H1 (cell line): ENCODE measurements at places on chromosomes 3 and 15.

DNA sequence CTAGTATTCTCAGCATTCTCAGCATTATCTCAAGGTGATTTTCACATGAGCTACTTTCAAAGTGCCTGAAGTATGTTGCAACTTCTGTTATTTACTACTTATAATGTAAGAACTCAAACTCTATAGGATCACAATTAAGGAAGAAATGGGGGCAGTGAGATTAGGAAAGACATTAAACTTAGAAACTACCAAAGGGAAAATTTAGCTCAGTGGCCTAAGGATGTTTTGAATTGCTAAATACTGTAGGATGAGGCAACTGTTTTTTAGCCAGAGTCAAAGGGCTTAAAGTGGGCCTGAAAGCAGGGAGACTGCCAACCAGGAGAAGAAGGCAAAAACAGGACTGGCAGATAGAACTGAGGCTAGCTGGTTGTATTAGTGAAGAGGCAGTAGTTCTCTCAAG lies 55.5 kb upstream of the MBNL1 start:
- DNase-seq = no peak

DNA sequence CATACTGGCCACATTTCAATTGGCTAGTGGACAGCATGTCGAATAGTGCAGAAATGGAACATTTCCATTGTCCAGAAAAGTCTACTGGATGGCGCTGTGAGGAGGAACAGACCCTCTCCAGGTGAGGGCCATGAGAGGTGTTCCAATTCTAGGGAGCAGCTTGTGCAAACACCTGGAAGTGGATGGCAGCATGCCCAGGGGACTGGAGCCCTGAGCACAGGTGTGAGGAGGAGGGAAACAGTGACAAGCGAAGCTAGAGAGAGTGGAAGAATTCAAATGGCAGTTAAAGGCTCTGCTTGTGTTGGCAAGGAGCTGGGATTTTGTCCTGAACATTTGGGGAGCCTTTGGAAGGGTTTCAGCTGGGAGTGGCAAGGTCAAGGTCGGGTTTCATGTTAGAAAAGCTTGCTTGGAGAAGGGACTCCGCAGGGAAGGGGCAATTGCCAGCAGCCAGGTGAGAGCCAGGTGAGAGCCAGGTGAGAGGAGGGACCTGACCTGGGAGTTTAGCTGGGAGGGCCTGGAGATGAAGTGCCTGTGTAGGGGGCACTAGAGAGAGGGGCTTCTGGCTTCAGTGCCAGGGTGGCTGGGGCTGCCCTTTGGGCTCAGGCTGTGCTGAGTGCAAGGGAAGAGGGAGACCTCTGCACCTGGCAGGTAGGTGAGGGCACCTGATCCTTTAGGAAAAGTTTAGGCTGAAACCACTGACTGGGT lies 93.8 kb downstream of the LINGO1 start:
- no peak for DNase-seq

- DNase-seq = no peak
Measured at GRCh38 chr15:70286113-70286806, 188.5 kb upstream of the TLE3 start.

GRCh38 chr15:78800189-78800588 lies 11.1 kb downstream of the ADAMTS7 start:
- DNase-seq = no peak

DNA sequence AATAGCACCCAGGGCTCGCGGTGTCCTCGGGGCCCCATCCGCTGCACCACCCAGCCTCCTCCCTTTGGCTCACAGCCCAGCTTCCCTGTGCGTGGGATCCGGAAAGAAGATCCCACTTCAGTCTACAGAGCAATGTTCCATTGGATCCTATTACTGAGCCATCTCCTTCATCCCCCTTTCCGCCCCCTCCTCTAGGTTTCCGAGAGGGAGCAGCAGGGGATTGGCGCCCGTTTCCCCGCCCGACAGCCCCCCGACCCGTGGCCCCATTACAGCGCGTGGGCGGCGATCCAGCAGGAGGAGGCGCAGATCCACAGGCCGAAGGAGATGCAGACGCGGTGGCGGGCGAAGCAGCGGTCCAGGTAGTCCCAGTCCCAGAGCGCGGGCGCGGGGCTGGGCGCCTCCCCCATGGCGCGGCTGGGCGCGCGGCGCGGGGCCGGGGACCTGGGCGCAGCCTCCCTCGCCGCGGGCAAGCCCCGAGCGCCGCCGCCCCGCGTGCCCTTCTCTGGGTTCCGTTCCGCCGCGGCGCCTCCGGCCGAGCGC lies 340 bp downstream of the TMEM44 start:
- DNase-seq = no peak

- DNase-seq = no peak
Measured at GRCh38 chr3:78506581-78507195, 1261.1 kb downstream of the ROBO1 start.

DNA sequence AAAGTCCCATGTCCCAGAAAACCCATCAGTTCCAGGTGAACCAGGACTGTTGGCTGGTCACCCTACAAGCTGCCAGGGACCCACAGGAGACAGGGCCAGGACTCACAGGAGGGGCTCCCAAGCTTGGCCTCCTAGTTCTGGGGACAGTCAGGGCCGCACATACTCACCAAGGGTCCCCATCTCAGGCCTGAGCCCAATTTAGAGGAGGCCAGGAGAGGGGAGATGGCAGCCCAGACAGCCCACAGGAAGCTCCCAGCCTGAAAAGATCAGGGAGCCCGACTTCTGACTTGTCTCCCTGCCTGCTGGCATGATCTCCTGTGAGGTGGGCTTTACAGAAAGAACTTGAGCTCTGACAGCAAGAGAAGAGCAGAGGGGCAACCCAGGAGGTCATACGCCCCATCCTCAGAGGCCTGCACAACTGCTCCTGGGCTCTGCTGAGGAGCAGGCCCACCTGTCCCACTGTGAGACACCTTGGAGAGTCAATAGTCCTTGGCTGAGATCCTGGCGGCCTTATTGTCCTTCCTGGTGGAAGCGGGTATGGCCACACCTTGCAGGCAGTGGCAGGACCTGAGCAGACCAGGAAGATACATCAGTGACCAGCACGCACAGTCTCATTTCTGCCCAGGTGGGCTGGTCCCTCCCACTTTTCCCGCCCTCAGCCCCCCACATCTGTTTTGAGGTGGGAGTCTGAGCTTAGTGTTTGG lies 2.5 kb upstream of the ISLR start:
- DNase-seq = no peak

- no peak for DNase-seq
Measured at GRCh38 chr3:72748659-72749058, 99.6 kb downstream of the SHQ1 start.

DNA sequence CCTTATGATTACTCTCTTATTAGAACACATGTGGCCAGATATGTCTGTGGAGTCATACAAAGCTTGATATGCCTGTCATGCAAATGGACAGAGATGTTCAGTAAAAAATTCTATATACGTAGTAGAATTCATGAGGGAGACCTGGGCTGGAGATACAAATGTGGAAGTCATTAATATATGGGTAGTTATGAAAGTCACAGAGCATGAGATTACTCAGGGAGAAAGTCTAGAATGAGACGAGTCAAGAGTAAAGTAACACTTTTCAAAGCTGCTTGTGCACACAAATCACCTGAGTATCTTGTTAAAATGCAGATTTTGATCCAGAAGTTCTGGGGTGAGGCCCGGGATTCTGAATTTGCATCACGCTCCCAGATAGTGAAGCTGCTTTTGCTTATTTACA lies 28.4 kb downstream of the OXSM start:
- no peak for DNase-seq

DNA sequence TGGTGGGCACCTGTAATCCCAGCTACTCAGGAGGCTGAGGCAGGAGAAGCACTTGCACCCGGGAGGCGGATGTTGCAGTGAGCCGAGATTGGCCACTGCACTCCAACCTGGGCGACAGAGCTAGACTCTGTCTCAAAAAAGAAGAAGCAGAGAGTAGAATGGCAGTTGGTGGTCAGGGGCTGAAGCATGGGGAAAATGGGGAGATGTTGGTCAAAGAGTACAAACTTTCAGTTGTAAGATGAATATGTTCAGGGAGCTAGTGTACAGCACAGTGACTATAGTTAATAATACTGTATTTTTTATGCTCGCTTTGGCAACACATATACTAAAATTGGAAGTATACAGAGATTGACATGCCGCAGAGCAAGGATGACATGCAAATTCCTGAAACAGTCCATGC lies 41.5 kb downstream of the PCNP start:
- DNase-seq = no peak

DNA sequence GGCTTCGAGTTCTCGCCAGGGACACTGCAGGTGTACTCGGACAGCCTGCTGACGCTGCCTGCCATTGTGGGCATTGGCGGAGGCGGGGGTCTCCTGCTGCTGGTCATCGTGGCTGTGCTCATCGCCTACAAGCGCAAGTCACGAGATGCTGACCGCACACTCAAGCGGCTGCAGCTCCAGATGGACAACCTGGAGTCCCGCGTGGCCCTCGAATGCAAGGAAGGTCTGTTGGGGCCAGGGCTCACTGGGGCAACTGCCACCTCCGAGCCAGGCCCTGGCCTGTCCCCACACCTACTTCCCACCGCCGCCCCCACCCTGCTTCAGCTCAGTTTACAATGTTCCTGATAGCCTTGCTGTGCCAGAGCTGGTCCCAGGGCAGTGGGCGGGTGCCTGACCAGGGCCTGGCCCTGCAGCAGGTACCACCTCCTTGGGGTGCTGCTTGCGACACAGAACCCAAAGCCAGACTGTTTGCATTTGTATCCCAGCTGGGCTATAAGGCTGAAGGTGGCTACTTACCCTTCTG lies 35.5 kb downstream of the PLXNA1 start:
- no peak for DNase-seq

DNA sequence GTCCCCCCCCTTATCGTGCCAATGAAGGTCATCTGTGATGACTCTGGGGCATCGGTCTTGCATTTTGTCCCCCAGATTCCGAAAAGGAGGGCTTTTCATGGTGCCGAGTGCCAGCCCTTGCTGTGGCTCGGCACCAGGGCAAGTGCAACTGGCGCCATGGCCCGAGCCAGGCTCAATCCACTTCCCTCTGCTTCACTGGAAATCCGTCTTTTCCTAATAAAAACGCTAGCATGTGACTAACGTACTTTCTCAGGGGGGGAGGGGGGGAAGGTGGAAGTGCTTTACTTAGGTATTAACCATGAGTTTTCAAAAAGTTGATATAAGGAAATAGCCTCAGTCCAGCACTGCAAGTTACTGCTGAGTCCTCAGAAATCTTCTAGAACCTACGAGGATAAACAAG lies 20.5 kb downstream of the TRPM1 start:
- DNase-seq = no peak

DNA sequence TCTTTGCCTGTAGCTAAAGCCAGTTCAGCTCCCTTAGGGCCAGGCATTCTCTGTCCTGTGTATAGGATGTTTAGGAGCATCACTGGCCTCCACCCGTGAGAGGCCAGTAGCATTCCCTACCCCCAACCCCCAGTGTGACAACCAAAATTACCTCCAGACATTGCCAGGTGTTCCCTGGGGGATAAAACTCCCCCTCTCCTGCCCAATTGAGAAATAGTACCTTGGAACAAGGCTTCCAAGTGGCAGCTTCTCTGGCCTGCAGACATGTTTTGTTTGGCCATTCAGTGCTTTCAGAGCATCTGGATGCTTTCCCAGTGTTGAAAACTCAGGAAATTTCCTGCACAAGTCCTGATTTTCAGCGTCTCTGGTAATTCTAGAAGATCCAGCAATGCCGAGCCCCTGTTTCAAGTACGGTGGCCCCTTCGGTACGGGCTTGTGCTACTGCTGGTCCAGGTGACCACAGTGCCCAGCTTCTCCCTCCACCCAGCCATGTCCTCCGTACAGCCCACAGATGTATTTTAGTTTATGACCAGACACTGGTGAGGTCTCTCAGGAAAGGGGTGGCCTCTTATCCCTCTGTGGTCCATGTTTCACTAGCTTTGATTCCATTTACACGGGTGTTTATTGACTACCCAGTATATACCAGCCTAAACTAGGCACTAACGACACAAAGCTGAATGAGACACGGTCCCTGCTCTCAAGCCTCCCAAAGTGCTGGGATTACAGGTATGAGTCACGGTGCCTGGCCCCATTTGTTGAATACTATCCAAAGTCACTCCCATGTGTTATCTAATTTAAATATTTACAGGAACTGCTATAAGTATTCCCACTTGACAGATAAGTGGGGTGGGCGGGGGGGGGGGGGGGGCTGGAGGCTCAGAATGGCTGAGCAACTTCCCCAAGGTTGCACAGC lies 125.4 kb upstream of the RAD18 start:
- DNase-seq = no peak

DNA sequence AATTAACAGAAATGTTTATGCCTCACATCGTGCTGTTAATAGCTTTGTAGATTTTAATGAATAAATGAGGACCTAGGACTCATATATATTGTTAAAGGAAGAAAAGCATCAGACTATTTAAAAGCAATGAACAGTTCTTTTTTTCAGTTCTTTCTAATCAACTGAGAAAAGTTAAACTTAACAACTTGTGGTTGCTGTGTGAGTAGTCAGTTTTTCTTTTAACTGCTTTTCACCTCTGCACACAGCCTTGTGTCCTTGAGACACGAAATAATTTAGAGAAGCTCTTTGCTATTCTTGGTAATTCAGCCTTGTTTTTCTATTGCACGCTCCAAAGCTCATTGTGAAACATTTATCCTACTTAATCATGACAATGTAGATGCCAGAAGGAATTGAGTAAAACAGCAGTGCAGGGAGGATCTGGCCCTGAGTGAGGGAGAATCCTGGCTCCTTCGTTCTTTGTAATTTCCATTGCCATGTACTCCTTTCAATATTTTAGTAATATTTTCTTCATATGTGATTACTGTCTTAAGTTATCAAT lies 499.0 kb downstream of the PYDC2 start:
- no peak for DNase-seq

GRCh38 chr3:72332689-72333088 lies 515.6 kb downstream of the SHQ1 start:
- DNase-seq = no peak

DNA sequence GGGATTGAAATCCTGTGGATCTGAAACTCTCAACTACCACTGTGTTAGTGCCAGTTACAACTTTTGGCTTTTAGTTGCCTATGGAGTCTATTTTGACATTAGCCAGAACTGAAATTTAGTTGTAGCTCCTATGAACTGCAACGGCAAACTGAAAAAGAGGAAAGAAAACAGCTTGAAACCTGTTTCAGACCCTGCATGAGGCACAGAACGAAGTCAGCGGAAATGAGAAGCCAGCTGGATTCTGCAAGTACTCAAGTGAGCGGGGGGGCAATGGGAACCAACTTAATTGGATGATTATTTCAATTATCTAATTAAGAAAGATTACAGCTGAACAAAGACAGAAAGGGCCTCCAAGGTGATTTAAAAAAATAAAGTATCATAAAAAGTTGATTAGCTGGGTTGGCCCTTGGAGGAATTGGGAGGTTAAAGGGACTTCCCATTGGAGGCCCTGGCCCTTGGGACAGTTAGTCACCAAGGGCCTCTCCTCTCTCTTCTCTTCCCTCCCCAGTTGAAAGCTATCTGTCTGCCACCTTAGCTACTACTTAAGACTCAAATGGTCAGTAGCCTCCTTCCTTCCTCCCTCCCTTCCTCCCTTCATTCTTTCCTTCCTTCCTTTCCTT lies 352.1 kb downstream of the SHQ1 start:
- DNase-seq = no peak

- DNase-seq = no peak
Measured at GRCh38 chr3:186097663-186098451, 11.0 kb downstream of the ETV5 start.

- no peak for DNase-seq
Measured at GRCh38 chr15:35753486-35753885, 207.5 kb upstream of the DPH6 start.

- no peak for DNase-seq
Measured at GRCh38 chr3:115019900-115020299, 127.2 kb downstream of the ZBTB20 start.
